SK-N-SH (cell line): ENCODE measurements at places on chromosomes 5 and 9. TPM values are rescaled to one million over a fixed set of nuclear protein-coding genes. Genes with fewer than 3 reads are reported as not detected.

Gene TRIM36
- 0.16 and 0.42 TPM in 2 replicates for polyA plus RNA-seq

Gene CDC42SE2
- 8.6 and 11.4 TPM in 2 replicates for polyA plus RNA-seq

Gene TXNDC8
- polyA plus RNA-seq = not detected in 2 replicates

Gene MEGF10
- polyA plus RNA-seq = 0.67 and 1.1 TPM in 2 replicates

DNA sequence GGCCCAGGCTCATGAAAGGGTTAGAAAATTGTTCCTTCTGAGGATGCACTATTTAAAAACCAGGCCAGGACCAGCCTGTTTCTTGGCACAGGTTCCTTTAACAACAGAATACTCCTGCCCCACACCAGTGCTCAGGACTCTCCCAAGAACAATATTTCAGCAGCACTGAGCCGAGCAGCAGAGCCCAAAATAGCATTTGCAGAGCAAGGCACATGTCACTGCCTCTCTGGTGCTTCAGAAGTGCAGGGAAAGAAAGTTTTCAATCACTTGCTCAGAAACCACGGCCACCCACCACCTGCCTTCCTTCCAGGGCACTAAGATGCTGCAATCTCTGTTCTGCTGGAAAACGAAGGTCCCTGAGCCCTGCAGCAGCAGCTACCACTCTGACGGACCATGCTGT lies 77.6 kb downstream of the SIL1 start:
- peaks cover 4% of the 10 kb centered on the region; the same call in 1 of the 2 replicates for H3K4me1 ChIP-seq
- H3K27me3 ChIP-seq = no peaks in the 10 kb centered on the region

DNA sequence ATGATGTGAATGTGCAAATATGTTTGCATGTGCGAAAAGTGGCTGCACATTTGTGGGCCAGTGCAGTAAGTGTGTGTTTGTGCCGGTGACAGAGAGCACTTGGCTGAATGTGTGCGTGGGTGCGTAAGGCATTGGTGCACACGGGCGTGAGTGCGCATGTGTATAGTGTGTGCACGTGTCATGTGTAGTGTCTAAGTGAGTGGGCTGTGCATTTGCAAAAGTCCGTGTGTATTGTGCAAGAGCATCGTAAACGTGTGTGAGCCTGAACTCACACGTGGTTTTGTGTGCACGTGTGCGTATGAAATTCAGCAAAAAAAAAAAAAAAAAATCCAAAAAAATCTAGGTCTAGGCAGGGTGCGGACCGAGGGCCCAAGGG lies 6.5 kb upstream of the EBF1 start:
- no peaks in the 10 kb centered on the region; the same call in 1 of the 2 replicates for H3K4me1 ChIP-seq
- H3K36me3 ChIP-seq = no peaks in the 10 kb centered on the region
- DNase-seq = no peak
- peaks cover 16% of the 10 kb centered on the region; the same call in 1 of the 2 replicates for H3K27me3 ChIP-seq

GRCh38 chr9:38228331-38229103 lies 159.5 kb upstream of the SHB start:
- no peaks in the 10 kb centered on the region for H3K36me3 ChIP-seq
- H3K27me3 ChIP-seq = peaks cover 12% of the 10 kb centered on the region; the same call in 1 of the 2 replicates
- H3K27ac ChIP-seq = peak overlapping the region; percentile 88

GRCh38 chr9:99561509-99561917 lies 260.2 kb upstream of the NR4A3 start:
- H3K27me3 ChIP-seq = no peaks in the 10 kb centered on the region
- no peak overlapping the region for H3K4me3 ChIP-seq
- H3K27ac ChIP-seq = no peak overlapping the region
- no peaks in the 10 kb centered on the region for H3K4me1 ChIP-seq

- no peak overlapping the region for H3K27ac ChIP-seq
- H3K36me3 ChIP-seq = peaks cover 91% of the 10 kb centered on the region
- H3K4me1 ChIP-seq = peaks cover 7% of the 10 kb centered on the region
- H3K4me3 ChIP-seq = no peak overlapping the region
- H3K27me3 ChIP-seq = no peaks in the 10 kb centered on the region
Measured at GRCh38 chr9:70283848-70284247, 25.1 kb downstream of the SMC5 start.
